Mammary epithelial cell (primary cell): ENCODE measurements at places on chromosomes 3 and 15.

DNA sequence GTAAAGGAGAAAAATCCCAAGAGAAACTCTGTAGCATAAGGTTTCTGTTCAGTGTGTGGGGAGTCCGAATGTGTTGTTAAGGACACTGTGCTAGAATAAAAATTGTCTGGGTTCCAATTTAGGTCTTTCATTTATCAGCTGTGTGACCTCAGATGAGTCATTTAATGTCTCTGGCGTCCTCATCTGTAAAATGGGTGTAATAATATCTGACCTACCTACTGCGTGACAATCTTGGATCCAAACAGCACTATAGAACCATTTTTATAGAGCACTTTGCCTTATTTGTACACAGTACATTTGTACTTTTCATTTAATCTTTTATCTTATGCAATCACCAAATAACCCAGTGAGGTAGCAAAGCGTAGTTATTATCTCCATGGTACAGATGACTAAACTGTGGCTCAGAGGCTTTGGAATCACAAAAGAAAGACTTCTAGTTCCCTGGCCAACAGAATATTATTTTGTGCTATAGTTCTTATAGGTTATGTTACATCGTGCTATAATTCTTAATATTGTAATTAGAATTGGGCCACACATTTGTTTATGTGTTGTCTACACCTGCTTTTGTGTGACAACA, 46.6 kb upstream of the TNIK start:
- DNase-seq, result peak; percentile 45

GRCh38 chr15:38260077-38260476, 7.4 kb downstream of the SPRED1 start:
- no peak for DNase-seq

GRCh38 chr3:31254483-31254882, 278.2 kb upstream of the STT3B start:
- no peak for DNase-seq

- DNase-seq, result no peak
These were observed 52.4 kb downstream of the KLHL25 start for GRCh38 chr15:85742186-85742821.

- DNase-seq, result no peak
These were observed 534.5 kb upstream of the KCNMB2 start for GRCh38 chr3:178001670-178002101.

DNA sequence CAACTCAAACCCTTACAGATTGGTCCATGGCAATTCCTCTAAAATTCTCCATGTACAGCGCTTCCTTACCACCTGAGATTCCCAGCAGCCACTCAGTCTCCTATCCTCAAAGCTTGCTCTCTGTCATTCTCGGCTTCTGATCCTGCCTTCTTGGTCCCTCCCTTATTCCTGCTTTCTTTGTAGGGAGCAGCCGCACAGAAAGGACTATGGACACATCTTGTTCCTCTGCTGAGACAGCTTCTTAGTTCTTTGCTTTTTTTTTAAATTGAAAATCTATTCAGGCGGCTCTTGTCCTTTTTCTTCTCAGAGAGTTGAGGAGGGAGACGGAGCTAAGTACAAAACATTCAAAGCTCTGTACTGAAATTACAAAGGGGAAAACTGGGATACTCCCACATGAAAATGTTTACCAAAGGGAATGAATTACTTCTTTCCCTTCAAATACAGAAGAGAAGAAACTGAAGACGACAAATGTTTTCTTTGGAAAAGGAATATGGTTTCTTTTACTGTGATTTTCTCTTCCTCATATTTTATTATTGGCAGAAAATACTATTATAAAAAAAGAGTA, 285.1 kb downstream of the IL20RB start:
- DNase-seq, result no peak

GRCh38 chr3:65995030-65995429, 43.7 kb downstream of the MAGI1 start:
- peak; percentile 57 for DNase-seq

DNA sequence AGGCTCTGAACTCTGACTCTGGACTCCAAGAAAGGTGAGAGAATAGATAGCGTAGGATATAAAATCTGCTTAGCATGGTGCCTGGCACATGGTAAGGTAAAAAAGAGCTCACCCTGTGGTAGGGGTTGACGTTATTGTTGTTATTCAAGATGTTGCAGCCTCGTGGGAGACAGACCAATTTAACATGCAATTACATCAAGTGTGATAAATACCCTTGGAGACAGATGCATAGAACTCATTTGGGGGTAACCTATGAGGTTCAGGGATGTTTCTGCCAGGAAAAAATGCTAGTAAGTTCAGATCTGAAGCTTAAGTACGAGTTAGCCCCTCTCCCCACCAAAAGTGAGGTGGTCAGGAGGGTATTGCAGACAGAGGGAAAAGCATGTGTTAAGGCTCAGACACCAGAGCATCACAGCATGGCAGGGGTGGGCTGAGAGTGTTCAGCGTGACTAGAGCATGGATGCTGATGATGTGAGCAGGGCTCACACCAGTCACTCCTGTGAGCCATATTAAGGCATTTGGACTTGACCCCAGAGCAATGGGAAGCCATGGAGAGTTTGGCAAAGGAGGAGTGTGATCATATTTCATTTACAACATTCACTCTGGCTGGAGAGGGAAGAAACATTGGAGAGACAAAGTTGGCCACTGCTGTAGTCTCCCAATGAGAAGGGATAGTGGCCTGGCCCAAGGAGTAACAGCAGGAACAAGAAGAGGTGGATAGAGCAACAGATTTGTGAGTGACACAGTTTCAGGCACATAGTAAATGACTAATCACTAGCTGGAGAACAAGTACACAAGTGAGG, 181.0 kb downstream of the UACA start:
- no peak for DNase-seq

DNA sequence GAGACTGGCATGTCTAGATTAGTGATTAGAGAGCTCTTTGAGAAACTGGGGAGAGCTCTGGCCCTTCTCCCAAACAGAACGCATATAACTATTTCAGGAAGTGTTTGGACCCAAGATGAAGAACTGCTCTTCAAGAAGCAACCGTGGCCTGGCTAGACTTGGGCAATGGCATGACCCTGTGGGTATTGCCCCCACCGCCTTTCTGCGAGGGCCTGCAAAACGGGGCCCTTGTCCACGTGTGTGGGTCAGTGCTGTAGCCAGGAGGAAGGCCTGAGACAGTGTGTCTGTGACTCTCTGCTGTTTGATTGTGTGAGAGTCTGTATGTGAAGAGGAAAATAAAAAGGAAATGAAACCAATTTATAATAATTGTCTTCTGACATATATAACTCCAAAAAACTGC, 42.5 kb downstream of the EEFSEC start:
- no peak for DNase-seq

DNA sequence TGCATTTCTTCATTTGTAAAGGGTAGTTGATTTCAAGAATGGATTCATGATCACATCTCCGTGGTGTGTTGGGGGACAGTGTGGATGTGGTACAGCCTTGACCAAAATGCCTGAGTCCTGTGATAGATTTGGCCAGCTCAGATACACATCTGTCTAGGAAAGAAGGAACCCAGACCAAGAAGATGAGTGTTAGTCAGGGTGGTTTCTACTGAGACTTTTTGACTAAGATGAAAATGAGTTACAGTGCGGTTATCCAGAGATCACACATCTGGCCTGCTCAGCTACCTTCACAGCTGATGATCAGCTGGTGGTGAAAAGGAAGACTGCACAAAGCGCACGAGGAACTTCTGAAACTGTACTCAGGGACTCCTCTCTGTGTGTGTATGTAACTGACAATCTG, 68.0 kb downstream of the FNDC3B start:
- DNase-seq, result no peak

DNA sequence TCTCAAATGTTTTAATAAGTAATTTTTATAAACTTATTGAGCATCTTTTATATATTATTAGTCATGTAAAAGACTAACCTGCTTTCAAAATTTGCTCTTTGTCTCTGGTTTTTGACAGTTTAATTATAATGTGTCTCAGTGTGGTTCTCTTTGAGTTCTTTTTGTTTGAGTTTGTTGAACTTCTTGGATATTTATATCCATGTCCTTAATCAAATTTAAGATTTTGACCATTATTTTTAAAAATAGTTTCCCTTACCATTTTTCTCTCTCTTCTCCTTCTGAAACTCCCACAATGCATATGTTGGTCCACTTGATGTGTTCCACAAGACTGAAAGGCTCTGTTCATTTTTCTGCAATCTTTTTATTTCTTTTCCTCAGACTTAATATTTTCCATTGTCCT, 366.1 kb upstream of the GOLIM4 start:
- no peak for DNase-seq

- DNase-seq, result no peak
These were observed 98.6 kb upstream of the UBP1 start for GRCh38 chr3:33538678-33539339.

GRCh38 chr3:45367453-45367871, 20.9 kb upstream of the LARS2 start:
- peak; percentile 68 for DNase-seq

- peak; percentile 64 for DNase-seq
These were observed 455 bp upstream of the SNAP23 start for GRCh38 chr15:42494998-42495360.

- no peak for DNase-seq
These were observed 81.4 kb downstream of the TM4SF4 start for GRCh38 chr3:149555927-149556326.

- DNase-seq, result no peak
These were observed 74.7 kb downstream of the SNRK start for GRCh38 chr3:43361077-43361476.

- DNase-seq, result no peak
These were observed 19.6 kb downstream of the EFCC1 start for GRCh38 chr3:129020691-129021090.

GRCh38 chr3:158109295-158109803, 540 bp upstream of the RSRC1 start:
- no peak for DNase-seq

DNA sequence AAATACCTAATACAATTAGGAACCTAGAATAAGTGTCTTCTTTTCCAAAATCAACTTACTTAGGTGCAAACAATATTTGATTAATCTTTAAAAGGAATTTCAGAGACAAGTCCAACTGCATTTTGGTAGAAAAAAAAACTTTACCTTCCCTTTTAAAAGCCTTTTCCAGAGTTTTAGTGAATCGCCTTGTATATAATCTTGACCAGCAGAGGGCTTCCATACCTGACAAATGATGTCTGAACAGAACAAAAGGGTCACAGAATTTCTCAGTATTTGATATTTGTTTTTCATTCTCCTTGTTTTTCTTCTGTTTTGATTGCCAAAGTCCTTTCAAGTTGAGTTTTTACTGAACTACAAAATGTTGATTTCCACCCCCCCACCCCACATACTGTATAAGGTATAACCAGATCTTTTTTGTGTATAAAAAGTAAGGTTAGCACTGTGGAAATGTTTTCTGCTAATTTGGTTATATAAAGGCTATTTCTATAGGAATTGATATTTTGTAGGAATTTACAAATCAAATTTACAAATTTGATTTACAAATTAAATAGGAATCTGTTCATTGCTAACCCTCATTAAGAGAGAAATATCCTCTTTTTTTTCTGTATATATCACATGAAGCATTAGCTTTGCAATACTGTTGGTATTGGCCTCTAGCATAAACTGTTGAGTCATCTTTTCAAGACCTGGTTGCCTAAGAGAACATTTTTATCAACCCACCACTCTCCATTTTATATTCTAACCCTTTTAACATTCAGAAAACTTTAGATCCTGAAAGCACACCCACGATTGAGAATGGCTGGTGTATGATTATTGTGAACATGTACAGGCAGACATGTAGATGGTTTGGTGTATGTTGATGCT, 464.1 kb upstream of the RARB start:
- DNase-seq, result peak; percentile 9

DNA sequence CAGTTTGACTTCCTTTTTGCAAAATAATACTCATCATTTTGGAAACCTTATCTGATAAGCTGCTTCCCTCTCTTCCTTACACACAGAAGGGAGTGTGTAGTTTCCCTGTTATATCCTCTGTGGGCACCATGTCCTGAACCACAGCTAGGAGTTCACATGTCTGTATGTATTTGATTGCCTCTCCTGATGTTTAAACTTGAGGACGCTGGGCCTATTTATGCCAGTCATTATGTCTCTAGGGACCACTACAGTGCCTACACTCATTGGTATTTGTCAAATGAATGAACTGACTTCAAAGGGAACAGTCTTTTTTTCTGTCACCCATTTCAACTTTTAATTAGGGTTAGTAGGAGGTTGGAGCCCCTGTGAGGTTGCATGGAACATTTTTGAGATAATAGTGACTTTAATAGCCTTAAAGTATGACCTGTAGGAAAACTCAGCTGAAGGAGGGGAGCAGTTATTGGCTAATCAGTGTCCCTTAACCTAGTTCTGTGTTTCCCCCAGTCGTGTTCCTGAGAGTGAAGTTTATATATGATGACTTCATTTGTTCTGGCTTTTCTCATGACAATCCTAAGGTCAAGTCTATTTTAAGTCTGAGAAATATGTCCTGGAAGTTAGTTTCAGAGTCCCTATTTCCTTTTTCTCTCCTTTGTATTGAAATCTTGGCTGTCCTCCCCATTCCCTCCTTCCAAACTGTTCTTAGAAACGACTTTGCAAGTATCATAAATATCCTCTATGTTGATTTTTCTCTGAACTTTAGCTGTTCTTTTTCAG, 28.9 kb downstream of the PDE8A start:
- no peak for DNase-seq

DNA sequence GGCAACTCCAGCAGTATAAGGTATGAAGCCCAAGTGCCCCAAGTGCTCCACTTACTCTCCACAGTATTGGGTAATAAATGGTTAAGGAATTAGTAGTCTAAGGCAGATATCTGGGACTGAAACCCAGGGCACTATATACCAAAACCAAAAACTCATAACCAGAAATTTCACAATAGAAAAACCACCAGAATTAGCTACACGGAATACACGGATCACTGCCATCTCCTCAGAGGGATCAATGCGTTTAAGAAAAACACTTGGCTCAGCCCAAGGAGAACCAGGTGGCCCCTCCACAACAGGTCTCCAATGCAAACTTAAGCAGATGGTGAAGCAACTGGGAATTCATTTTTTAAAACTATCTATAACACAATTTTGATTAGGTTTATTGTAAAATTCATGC, 83.6 kb downstream of the FAIM start:
- no peak for DNase-seq

DNA sequence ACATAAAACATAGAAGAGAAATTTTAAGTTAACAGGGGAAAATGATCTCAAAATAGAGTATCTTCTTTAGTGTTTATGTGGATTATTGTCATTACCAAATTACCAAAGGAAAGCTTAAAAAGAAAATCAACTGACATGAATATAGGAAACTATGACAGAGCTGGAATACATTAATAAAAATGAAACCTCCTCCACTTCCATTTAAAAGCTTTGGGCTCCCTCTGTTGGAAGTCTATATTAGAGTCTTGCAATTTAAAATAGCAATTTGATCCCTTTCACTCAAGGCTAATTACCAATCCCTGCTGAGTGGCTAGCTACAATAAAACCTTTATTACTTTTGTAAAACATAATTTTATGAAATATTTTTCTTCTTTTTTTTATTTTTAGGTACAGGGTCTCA, 61.4 kb upstream of the IMPG2 start:
- peak; percentile 21 for DNase-seq

DNA sequence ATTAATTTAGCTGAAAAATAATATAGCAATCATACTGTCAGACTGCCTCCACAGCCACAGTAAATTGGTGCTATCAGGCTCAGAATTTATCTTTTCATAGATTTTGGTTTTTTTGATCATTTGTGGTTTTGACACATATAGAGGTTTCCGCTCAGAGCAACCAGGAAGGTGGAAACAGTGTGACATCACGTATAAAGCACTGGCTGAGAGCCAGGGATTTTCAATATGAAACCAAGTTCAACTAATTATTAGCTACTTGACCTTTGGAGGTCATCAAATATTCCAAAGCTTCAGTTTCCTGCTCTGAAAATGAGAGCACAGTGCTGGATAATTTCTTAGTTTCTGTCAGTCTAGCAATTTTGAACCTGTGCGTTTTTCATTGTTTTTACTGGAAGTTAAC, 433.8 kb upstream of the SUCLG2 start:
- DNase-seq, result no peak
